ENCODE measurements at places on chromosomes 16 and 17.

DNA sequence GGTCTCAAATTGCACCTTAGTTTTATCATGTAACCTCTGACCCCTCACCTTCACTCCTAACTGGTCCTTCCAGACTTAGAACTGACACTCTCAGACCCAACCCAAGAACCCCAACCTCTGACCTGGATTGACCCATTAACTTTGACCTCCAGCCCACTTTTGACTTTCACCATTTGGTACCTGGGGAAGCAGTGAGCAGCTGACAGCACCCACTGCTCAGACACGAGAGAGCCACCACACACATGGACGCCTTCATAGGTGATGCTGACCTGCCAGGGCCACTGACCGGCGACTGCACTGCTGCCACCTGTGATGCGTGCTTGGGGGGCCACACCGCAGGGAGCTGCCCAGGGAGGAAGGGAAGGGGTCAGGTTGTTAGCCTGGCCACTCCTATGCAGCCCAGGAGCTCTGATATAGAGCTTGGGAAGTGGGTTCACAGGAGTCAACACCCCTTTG lies 2.5 kb downstream of the PRSS8 start:
- no peak overlapping the region for H3K4me3 ChIP-seq
- H3K36me3 ChIP-seq, result no peaks in the 10 kb centered on the region
- DNase-seq, result no peak
- no peaks in the 10 kb centered on the region for H3K4me1 ChIP-seq
- H3K27me3 ChIP-seq, result no peaks in the 10 kb centered on the region
- no peak overlapping the region for H3K27ac ChIP-seq

DNA sequence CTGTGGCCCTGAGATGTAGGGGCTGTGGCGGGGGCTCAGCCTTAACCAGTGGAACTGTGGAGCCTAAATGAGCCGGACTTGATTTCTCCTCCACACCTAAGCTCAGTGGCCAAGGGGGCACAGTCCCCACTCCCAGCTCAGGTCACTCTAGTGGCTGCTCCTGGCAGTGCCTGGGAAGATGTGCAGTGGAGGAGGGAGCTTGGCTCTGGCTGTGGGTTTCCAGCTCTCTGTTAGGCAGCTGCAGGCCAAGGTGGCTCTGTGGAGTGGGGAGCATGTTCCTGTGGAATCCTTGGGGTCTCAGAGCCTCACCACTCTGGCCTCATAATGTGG lies 76.3 kb downstream of the AMFR start:
- H3K36me3 ChIP-seq, result no peaks in the 10 kb centered on the region
- no peak overlapping the region for H3K27ac ChIP-seq
- no peaks in the 10 kb centered on the region for H3K27me3 ChIP-seq
- DNase-seq, result no peak
- no peak overlapping the region for H3K4me3 ChIP-seq
- no peaks in the 10 kb centered on the region for H3K4me1 ChIP-seq

GRCh38 chr16:24499193-24499814 lies 40.1 kb upstream of the RBBP6 start:
- H3K27me3 ChIP-seq, result no peaks in the 10 kb centered on the region
- DNase-seq, result no peak
- no peak overlapping the region for H3K27ac ChIP-seq
- no peak overlapping the region for H3K4me3 ChIP-seq
- H3K4me1 ChIP-seq, result no peaks in the 10 kb centered on the region
- no peaks in the 10 kb centered on the region for H3K36me3 ChIP-seq

GRCh38 chr17:77914385-77915254 lies 43.9 kb upstream of the TNRC6C start:
- H3K27me3 ChIP-seq, result no peaks in the 10 kb centered on the region
- H3K4me3 ChIP-seq, result no peak overlapping the region
- no peaks in the 10 kb centered on the region for H3K36me3 ChIP-seq
- DNase-seq, result no peak
- H3K4me1 ChIP-seq, result no peaks in the 10 kb centered on the region

DNA sequence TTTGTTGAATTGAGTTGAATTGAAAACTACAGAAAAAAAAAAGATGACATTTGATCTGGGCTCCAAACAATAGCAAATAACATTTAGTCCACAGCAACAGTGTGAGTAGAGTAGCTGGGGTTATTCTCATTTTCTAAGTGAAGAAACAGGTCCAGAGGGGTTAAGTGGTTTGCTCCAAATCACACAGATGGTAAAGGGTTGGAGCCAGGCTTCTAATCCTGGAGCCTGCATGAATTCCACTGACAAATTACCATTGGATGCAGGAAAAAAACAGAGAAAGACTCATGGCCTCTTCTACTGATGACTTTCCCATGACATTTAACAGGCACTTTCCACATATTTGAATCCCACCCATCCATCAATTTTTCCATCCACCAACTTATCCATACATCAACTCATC lies 182.4 kb downstream of the HS3ST4 start:
- no peaks in the 10 kb centered on the region for H3K4me1 ChIP-seq
- H3K27me3 ChIP-seq, result no peaks in the 10 kb centered on the region
- no peak overlapping the region for H3K4me3 ChIP-seq
- DNase-seq, result no peak
- H3K36me3 ChIP-seq, result no peaks in the 10 kb centered on the region

DNA sequence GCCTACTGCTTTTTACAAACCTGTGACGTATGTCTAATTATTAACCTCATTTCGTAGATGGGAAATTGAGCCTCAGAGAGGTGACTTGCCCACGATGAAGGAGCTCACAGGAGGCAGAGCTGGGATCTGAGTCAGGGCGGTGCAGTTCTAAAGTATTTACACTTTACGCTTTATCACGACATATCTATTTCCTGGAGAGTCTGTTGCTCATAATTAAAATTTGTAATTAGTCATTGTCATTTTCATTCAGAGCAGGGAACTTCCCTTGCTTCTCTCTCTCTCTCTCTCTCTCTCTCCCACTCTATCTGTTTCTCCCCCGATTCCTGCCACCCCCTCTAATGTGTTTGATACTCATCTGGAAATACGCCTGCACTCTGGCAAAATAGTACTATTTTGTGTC lies 5.9 kb downstream of the SLC5A11 start:
- no peak for DNase-seq
- H3K27ac ChIP-seq, result no peak overlapping the region
- peaks cover 6% of the 10 kb centered on the region for H3K4me1 ChIP-seq
- no peaks in the 10 kb centered on the region for H3K36me3 ChIP-seq
- H3K27me3 ChIP-seq, result no peaks in the 10 kb centered on the region
- H3K4me3 ChIP-seq, result no peak overlapping the region

- no peak for DNase-seq
- peak overlapping the region; percentile 63 for H3K4me3 ChIP-seq
- H3K27ac ChIP-seq, result peak overlapping the region; percentile 89
- no peaks in the 10 kb centered on the region for H3K27me3 ChIP-seq
- H3K36me3 ChIP-seq, result no peaks in the 10 kb centered on the region
Observed at GRCh38 chr17:29567304-29567553, 392 bp upstream of the ABHD15 start.

- H3K27me3 ChIP-seq, result no peaks in the 10 kb centered on the region
- no peaks in the 10 kb centered on the region for H3K36me3 ChIP-seq
- peaks cover under 1% of the 10 kb centered on the region for H3K4me1 ChIP-seq
- H3K27ac ChIP-seq, result no peak overlapping the region
- H3K4me3 ChIP-seq, result no peak overlapping the region
Observed at GRCh38 chr17:4256952-4257351, 6.8 kb downstream of the ANKFY1 start.

- H3K4me1 ChIP-seq, result peaks cover 23% of the 10 kb centered on the region
- H3K27ac ChIP-seq, result peak overlapping the region; percentile 37
- no peak overlapping the region for H3K4me3 ChIP-seq
- no peaks in the 10 kb centered on the region for H3K27me3 ChIP-seq
Observed at GRCh38 chr17:17830740-17831207, 6.0 kb downstream of the SREBF1 start.

- no peaks in the 10 kb centered on the region for H3K27me3 ChIP-seq
- H3K4me3 ChIP-seq, result no peak overlapping the region
- H3K36me3 ChIP-seq, result no peaks in the 10 kb centered on the region
- DNase-seq, result no peak
- H3K27ac ChIP-seq, result no peak overlapping the region
Observed at GRCh38 chr16:53428681-53429080, 5.6 kb upstream of the RBL2 start.

DNA sequence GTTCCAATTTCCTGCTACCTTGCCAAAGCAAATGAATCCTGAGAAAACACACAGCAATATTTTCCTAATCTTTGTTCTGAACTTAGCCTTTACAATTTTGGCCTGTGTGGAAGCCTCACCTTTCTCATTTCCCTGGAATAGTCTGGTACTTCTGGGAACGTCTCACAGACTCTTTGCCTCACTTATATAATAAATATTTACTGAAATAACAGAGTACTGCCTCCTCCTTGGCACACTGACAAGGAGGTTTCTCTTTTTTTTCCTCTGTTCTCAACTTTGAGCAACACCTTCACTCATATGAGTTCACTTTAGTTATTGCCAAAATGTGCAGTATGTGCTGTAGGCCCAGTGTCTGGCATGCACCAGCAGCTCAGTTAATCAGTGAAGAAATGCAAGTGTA lies 37.3 kb downstream of the HSD17B2 start:
- no peak for DNase-seq
- no peaks in the 10 kb centered on the region for H3K4me1 ChIP-seq
- H3K27me3 ChIP-seq, result no peaks in the 10 kb centered on the region
- no peaks in the 10 kb centered on the region for H3K36me3 ChIP-seq

DNA sequence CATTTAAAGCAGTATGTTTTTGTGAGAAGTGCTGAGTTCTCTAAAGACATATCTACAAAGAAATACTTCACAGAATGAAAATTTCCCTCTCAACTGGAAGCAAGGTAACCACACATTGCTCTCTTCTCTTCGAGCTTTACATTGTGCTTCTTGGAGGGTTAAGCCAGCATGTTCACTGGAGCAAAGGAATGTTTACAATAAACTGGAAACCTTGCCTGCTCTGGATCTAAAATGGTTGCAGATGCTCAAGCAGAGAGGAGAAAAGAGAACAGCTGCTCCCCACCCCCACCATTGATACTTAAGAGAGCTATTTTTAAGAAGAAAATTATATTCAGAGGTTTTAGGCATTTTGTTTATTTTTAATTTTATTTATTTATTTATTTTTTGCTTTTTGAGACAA lies 213.1 kb downstream of the CEP112 start:
- no peak overlapping the region for H3K27ac ChIP-seq
- H3K4me1 ChIP-seq, result no peaks in the 10 kb centered on the region
- no peak overlapping the region for H3K4me3 ChIP-seq
- DNase-seq, result no peak
- H3K27me3 ChIP-seq, result no peaks in the 10 kb centered on the region
- H3K36me3 ChIP-seq, result no peaks in the 10 kb centered on the region

Measured in ovary (tissue), 10 donors.